ENCODE measurements at places on chromosomes 12 and 14.

- no peak for DNase-seq
Observed at GRCh38 chr14:73740618-73741326, 26.6 kb upstream of the PNMA1 start.

GRCh38 chr12:88411689-88412088, 168.6 kb downstream of the KITLG start:
- DNase-seq = no peak

DNA sequence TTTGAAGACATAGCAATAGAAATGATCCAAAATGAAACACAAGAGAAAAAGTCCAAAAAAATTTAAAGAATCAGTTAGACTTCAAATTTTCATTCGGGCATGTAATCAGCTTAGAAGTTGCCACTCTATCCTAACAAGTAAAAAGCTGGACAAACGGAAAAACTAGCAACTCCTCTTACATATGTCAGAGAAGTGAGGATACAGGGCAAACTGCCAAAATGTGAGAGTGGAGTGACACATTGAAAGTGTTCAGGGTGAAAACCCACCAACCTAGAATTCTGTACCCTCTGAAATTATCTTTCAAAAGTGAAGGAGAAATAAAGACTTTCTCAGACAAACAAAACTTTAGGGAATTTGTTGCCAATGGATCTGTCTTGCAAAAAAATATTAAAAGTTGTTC, 42.0 kb upstream of the CHPT1 start:
- no peak for DNase-seq

GRCh38 chr14:63371033-63371432, 52.3 kb upstream of the GPHB5 start:
- DNase-seq = no peak

DNA sequence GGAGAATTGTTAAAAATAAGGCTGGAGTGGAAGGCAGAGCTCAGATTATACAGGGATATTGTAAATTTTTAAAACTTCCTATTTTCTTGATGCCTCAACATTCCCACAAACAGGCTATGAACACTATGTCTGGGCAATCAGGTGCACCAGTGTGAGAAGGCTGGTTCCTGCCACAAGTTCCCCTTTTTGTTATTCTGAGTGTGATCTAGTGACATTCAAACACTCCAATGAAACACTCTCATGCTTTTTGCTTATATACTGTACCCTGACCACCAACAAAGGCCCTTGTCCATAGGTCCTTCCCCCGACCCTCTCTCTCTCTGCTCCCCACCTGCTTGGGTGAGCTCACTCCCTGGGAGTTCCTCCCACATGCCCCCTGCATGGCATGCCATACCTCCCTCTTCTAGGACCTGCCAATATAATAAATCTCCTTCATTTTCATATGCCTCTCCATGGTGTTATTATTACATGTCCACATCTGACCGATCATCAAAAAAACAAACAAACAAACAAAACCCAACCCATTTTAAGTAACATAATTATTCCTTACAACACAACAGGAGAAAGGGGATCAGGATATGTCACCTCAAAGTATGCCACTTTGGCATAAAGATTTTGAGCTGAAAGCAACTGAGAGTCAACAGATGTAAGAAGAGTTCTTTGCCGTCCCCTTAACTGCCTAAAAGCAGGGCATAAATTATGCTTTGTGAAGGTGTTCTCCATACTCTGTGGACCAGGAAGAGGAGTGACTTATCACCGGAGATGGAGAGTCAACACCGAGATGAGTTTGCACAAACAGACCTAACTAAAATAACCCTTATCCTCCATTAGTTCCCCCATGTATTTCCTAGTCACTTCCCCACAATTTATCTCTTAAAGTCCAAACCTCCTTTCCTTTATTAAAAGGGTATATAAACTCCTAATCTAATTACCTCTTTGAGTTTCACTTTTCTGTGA, 42.5 kb upstream of the CATSPERB start:
- DNase-seq = no peak

GRCh38 chr12:118358008-118358359, 14.7 kb downstream of the TAOK3 start:
- DNase-seq = no peak

DNA sequence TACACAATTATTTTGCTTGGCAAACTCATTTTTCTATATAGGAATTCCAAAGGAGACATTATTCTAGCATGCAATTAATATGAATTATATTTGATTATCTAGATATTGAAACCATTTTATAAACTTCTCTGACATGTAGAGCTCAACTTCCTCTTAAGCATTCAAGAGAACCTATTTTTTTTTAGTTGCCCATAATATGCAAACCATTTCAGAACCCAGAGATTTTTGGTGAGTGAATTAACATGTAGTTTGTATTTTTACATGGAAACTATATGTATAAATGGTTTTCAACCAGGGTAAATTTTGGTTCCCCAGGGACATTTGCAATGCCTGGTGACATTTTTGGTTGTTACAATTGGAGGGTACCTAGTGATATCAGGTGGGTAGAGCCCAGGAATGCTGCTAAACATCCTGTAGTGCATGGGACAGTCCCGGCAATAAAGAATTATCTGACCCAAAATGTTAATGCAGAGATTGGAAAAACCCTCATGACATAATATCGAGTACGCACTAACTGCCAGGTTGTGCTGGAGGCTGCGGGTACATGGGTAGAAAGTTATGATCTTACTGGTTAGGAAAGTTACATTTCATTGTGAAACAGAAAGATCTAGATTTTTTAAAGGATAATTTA, 338.9 kb upstream of the GARIN2 start:
- no peak for DNase-seq

DNA sequence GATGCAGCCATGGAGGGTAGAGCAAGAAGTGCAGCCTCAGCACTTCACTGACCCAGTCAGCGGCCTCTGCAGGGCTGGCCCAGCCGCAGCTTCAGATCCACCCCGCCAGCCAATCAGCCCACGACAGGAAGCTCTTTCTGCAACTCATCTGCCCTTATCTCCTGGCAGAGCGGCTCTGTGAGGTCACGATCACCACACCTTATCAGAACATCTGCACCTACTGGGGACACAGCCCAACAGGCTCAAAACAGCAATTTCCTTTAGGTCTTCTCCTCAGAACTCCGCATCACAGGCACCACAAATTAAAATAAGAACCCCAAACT, 287.3 kb downstream of the BCL11B start:
- DNase-seq = no peak

Data from NCI-H187 (cell line).